Left ventricle myocardium inferior (tissue), 1 donor: ENCODE measurements at places on chromosomes 5 and 9. TPM values are rescaled to one million over a fixed set of nuclear protein-coding genes. Genes with fewer than 3 reads are reported as not detected.

DNA sequence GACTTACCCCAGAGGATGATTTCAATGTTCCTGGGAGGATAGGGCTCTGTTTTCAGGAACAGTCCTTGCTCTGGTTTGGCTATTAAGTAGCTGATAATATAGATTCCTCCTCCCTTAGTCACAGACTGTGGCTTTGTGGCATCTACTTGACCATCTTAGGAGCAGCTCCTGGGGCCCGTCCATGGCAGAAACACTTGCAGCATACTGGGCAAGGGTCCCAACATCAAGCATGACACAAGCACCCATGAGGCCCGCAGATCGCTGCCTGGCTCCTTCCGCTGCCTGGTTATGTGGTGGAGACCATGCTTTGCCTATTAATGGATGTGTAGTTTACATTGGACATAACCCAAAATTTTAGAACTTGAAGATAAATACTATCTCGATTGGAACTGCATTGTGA is 170.1 kb downstream of the ICE1 start:
- no peak for DNase-seq

DNA sequence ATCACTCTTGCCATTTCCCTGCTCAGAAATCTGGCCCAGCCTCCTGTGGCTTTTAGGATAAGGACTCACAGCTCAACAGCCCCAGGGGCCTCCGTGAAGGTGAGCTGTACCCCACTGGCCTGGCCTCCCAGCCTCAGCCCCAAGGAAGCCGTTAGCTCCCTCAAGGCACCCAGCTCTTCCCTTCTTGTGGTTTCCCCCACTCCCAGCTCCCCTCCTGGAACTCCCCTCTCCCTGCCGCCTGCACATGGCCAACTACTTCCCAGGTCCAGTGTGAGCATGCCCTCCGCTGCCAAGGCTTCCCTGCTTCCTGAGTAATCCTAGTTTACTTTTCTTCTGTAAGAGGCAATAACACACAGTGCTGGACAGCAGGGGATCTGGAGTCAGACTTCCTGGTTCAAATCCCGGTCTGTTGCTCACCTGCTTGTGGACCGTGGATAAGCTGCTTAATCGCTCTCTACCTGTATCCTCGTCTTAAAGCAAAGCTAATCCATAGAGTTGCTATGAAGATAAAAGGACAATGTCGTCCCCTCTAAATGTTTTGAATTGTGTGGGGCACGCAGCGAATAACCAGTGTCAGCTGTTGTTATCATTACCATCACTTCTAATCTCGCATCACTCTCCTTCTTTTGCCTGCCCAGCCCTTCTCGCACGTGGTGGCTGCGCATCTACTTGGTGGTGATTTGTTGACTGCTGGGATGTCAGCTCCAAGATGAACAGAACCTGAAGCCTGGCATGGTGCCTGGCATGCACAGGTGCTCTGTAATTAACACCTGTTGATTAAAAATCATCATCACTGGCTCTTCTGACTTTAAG is 86.6 kb downstream of the C5orf15 start:
- no peak for DNase-seq

GRCh38 chr9:106020186-106020585 is 325.8 kb downstream of the TMEM38B start:
- no peak for DNase-seq

GRCh38 chr5:154394307-154394706 is 51.5 kb upstream of the SAP30L start:
- DNase-seq: no peak

The SUSD3 gene
- total RNA-seq: 0.60 TPM

GRCh38 chr5:58191443-58191842 is 268.4 kb downstream of the PLK2 start:
- no peak for DNase-seq

DNA sequence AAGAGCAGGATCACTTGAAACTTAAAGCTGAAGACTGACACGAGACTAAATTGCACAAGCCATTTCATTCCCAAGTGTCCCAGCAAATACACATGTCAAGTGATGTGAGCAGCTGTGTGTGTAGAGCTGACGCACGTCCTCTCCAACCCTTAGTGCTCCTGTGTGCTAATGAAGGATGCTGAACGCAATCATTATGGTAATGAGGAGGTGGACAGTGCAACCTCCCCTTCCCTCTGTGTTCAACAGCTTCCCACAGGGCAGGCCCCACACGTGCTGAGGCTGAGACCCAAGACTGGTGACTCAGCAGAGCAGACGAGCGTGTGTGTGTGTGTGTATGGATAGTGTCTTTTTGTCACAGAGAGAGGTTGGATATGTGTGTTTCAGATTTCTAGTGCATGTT is 702.1 kb downstream of the SEMA5A start:
- peak; percentile 31 for DNase-seq

- no peak for DNase-seq
Measured at GRCh38 chr9:90803860-90804593, 2.4 kb downstream of the SYK start.

The HSD17B4 gene
- 236 TPM for total RNA-seq

The SLC1A1 gene
- 3.1 TPM for total RNA-seq

DNA sequence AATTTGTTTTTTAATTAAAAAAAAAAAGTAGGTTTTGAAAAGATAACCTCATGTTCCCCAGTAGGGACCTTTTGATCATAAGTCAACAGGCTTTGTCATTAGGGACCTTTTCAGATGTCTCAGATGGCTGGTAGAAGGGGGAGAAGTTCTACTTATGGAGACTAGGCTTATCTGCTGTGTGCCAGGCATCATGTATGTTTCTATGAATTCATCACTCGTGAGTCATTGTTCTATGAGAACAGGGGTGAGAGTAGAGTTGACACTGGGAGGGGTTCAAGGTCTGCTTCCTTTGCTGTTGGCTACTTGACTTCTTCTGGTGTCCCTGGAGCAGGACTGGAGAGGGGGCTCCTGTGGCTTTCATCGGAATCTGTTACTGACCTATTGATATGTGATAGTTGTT is 138.8 kb downstream of the KDM4C start:
- DNase-seq: no peak

The BTNL3 gene
- not detected for total RNA-seq

DNA sequence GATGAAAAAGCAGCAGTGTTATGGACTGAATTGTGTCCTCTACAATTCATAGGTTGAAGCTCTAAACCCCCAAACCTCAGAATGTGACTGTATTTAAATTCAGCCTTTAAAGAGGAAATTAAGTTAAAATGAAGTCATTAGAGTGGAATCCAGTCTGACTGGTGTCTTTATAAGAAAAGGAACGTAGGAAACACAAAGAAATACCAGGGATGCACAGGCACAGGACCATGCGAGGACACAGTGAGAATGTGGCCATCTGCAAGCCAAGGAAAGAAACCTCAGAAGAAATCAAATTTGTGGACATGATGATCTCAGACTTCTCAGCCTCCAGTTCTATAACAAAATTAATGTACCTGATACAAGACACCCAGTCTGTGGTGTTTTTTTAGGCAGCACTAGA is 971.2 kb upstream of the CDH9 start:
- DNase-seq: no peak

- no peak for DNase-seq
Measured at GRCh38 chr9:89225587-89225986, 47.0 kb upstream of the SHC3 start.

The GABRA6 gene
- not detected for total RNA-seq

The RELL2 gene
- 1.0 TPM for total RNA-seq

The PCDHB14 gene
- 1.9 TPM for total RNA-seq

GRCh38 chr9:76433836-76434235 is 25.1 kb upstream of the GCNT1 start:
- no peak for DNase-seq

The FKTN gene
- total RNA-seq: 9.7 TPM

The PTGES gene
- 1.9 TPM for total RNA-seq

The IL7R gene
- total RNA-seq: 0.66 TPM

The FCN2 gene
- not detected for total RNA-seq

- DNase-seq: no peak
Measured at GRCh38 chr9:61674465-61674864, 484.6 kb downstream of the SPATA31A7 start.

- no peak for DNase-seq
Measured at GRCh38 chr5:113507601-113508000, 5.9 kb upstream of the YTHDC2 start.

The C9orf153 gene
- 0.38 TPM for total RNA-seq

- DNase-seq: no peak
Measured at GRCh38 chr5:26026044-26026443, 1012.3 kb downstream of the CDH9 start.

- DNase-seq: peak; percentile 65
Measured at GRCh38 chr5:68007451-68007850, 208.1 kb upstream of the PIK3R1 start.

The GHR gene
- total RNA-seq: 12.9 TPM
